ENCODE measurements at places on chromosomes 12 and 14. TPM values are rescaled to one million over a fixed set of nuclear protein-coding genes. Genes with fewer than 3 reads are reported as not detected.

IFNG-AS1 gene
- 0.16 TPM for total RNA-seq

SGPP1 gene
- total RNA-seq: 29.9 TPM

ACSM4 gene
- not detected for total RNA-seq

KRT72 gene
- total RNA-seq: not detected

EVL gene
- total RNA-seq: 50.7 TPM

KLRC4 gene
- 0.66 TPM for total RNA-seq

PSME1 gene
- 91.1 TPM for total RNA-seq
